ENCODE measurements at places on chromosomes 12 and 14.

GRCh38 chr14:99235582-99236320 lies 36.2 kb downstream of the BCL11B start:
- DNase-seq: no peak

DNA sequence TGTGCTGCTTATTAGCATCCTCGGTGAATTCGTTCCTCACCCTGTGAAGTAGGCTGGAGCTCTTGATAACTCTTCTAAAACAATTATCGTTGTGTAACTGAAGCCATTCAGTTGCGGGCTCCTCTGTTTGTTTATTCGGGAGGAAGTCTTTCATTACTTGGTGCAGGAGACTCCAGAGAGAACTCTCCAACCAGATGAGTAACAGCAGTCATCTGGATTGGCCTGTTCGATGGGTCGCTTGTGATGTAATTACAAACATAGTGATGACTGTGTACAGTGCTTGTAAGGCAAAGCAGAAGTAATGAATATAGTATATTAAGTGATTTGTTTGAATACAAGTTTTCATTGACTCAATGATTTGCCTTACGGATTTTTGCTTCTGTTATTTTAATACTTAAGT lies 10.9 kb downstream of the ATP6V0A2 start:
- no peak for DNase-seq

DNA sequence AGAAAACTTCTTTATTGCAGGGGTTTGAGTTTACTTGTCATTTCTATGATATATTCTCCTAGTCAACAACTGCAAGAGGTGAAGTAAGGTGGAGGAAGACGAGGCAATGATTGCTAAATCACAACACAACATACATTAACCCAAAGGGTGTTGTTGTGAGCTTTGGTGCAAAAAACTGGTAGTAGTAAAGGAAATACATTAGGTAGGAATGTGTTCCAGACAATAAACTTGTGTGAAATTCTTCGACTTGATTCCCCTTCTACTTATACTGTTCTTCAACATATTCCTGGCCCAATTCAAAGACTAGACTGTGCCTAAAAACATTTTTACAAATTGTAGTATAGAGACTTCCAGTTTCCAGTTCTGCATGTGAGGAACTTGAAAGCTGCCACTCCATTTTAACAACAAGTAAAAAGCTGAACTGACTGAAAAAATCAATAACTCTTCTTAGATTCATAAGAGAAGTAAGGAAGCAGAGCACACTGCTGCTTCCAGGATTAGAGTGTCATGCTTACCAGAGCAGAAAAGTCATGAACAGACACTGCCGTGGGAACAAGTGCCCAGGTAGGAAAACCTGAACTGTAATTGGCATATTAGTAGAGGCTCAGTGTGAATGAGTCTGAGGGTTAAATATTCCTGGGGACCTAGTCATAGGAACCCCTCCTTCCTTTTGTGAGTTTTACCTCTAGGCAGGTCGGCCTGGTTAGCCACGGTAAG lies 22.2 kb downstream of the COX8C start:
- no peak for DNase-seq

DNA sequence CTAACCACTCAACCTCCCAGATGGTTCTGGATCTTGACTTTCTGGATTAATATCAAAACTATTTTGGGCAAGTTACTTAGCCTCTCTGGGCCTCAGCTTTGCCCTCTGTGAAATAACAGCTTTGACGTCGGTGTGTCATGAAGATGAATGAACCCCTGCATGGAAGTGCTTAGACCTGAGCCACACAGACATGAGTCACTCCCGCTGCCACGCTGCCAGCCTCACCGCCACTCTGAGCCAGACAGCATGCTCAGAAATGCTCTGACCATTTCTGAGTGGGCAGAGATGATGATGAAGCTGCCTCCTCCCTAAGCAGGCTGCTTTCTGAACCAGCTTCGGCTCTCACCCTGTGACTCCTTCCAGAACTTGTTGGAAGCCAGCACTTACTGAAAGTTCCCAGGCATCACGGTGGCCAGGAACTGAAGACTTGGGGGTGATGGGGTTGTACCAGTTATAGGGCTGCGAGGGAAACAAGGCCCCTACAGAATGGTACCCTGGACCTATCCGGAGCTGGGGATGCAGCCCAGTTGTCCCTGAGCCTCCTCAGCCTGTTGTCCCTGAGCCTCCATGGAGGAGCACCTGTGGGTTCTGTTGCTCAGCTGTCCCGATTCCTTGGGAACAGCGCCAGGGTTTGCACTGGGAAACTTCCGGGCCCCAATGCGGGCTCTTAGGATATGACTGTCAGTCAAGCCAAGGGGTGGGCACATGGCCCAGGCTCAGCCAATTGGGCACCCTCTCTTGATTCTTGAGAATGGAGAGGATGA lies 2.0 kb upstream of the CCDC197 start:
- peak; percentile 77 for DNase-seq

GRCh38 chr14:24311837-24312615 lies 724 bp downstream of the LTB4R start:
- DNase-seq: no peak

- DNase-seq: peak; percentile 85
Observed at GRCh38 chr12:49188201-49188915, 522 bp downstream of the TUBA1A start.

- no peak for DNase-seq
Observed at GRCh38 chr12:111687255-111687654, 1.4 kb downstream of the ACAD10 start.

- DNase-seq: peak; percentile 35
Observed at GRCh38 chr14:96424109-96424989, 32.4 kb downstream of the AK7 start.

- DNase-seq: no peak
Observed at GRCh38 chr12:40105265-40105514, 691 bp downstream of the SLC2A13 start.

DNA sequence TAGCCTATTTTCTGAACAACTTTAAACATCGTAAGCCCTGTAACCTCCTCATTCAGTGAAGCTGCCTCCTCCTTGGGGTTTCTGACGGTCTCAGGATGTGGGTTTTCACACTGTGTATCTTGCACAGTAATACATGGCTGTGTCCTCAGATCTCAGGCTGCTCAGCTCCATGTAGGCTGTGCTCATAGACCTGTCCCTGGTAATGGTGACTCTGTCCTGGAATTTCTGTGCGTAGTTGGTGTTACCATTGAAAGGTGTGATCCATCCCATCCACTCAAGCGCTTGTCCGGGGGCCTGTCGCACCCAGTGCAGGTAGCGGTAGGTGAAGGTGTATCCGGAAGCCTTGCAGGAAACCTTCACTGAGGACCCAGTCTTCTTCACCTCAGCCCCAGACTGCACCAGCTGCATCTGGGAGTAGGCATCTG lies 980.5 kb downstream of the TMEM121 start:
- peak; percentile 51 for DNase-seq

DNA sequence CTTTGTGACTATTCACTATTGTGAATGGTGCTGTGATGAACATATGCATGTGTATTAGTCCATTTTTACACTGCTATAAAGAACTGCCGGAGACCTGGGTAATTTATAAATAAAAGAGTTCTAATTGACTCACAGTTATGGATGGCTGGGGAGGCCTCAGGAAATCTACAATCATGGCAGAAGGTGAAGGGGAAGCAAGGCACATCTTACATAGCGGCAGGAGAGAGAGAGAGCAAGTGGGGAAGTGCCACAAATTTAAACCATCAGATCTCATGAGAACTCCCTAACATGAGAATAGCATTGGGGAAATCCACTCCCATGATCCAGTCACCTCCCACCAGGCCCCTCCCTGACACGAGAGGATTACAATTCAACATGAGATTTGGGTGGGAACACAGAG lies 90.8 kb downstream of the ATP23 start:
- DNase-seq: no peak

DNA sequence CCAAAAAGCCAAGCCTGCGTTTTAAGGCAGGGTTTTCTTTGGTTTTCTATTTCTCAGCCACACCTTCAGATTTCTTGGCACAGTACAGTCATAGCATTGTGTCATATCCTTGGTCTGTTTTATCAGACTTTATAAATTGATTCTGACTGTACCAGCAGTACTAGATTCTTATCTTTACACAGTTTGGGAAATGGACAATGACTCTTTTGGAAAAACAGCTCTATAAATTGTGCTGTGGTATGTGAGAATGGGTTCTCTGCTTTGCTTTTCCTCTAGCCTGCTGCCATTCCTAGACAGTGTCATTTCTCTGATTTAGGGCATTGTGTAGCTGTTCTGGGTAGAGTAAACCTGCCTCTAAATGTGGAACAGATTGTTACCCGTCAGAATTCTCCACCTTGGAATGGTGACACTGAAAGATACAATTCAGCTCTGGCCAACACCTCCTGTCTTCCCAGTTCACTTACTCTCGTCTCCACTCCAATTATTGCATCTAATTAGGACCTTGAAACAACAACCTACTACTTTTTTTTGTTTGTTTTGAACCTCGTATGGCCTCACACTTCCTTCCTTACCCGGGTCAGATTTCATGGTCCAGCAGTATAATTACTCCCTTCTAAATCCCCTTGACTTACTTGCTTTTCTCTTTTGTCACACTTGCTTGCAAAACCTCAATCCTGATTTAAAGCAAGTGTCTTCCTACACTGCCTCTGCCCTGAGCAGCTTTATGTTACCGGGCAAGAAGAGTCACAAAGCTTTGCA lies 226.3 kb downstream of the ERC1 start:
- no peak for DNase-seq

GRCh38 chr14:97747316-97747715 lies 950.1 kb downstream of the VRK1 start:
- no peak for DNase-seq

- no peak for DNase-seq
Observed at GRCh38 chr12:51953864-51954263, 2.4 kb downstream of the ACVR1B start.

GRCh38 chr14:100422556-100423316 lies 99.6 kb downstream of the SLC25A47 start:
- no peak for DNase-seq

- no peak for DNase-seq
Observed at GRCh38 chr12:10563966-10564365, 49.4 kb downstream of the MAGOHB start.

GRCh38 chr12:108696111-108696995 lies 35.0 kb downstream of the CORO1C start:
- peak; percentile 62 for DNase-seq

GRCh38 chr12:25404955-25405354 lies 148.1 kb downstream of the LMNTD1 start:
- DNase-seq: no peak

- DNase-seq: no peak
Observed at GRCh38 chr14:95033682-95034632, 123.4 kb downstream of the DICER1 start.

DNA sequence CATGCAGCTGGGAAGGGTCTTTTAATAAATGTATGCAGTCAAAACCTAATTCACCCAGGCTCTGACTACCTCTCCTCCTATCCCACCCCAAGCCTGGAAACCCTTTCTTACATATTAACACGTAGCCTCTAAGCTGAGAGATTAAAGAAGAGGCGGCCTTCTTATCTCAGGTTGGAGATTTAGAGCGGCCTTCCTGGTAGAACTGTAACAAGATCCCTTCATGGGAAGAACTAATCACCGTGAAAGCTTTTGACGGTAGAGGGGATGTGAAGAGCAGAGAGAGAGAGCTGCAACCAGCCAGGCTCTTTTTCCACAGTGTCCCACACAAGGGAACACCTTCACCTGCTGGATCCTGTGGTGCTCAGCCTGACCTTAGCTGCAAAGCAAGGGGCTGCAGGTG lies 367.4 kb downstream of the MED13L start:
- DNase-seq: no peak
